ENCODE measurements at places on chromosomes 12 and 14.

- DNase-seq, result no peak
These were observed 10.9 kb downstream of the RGS6 start for GRCh38 chr14:71942904-71943694.

- DNase-seq, result peak; percentile 69
These were observed at the start of gene SERPINA1 for GRCh38 chr14:94388384-94389103. TSS of gene SERPINA1 (minus strand) at chr14:94388602. CDS start at chr14:94383237, 5,365 bp downstream.

GRCh38 chr12:30461026-30461615 is 234.5 kb downstream of the IPO8 start:
- DNase-seq, result no peak

- DNase-seq, result no peak
These were observed 3.1 kb upstream of the ATF7IP start for GRCh38 chr12:14362352-14362751.

- no peak for DNase-seq
These were observed 37.7 kb downstream of the ADAM21 start for GRCh38 chr14:70489579-70490200.

- no peak for DNase-seq
These were observed 474.9 kb downstream of the APAF1 start for GRCh38 chr12:99119943-99120342.

DNA sequence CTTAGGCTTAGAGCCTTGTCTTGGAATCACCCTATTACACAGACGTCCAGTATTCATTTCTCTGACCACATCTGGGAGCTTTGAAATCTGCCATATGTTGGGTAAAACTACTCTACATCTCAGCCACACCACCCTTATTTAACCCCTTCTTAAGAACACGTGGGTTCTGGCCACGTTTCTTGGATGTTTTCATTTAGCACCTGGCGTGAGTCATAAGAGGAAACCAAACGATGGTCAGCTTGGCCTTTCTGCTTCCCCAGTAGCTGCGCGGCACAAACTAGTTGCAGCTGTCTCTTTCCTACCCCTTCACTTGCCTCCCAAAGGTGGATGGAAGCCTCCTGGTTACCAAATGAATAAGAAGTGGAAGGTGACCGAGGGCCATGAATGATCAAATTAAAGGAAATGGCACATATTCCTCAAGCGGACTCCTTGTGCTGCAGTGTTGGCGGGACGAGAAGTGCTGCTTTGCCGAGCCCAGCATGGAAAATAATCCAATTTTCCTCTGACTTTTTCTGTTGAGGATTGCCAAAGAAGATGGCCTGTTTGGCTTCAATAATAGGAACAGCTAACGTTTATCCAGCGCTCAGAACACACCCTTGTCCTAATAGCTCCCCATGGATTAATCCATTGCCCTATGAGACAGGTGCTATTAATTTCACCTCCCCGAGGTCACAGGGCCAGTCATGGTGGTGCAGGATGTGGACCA is 154.1 kb downstream of the ZNF664 start:
- DNase-seq, result no peak

GRCh38 chr12:118846416-118846815 is 134.9 kb upstream of the SRRM4 start:
- no peak for DNase-seq

DNA sequence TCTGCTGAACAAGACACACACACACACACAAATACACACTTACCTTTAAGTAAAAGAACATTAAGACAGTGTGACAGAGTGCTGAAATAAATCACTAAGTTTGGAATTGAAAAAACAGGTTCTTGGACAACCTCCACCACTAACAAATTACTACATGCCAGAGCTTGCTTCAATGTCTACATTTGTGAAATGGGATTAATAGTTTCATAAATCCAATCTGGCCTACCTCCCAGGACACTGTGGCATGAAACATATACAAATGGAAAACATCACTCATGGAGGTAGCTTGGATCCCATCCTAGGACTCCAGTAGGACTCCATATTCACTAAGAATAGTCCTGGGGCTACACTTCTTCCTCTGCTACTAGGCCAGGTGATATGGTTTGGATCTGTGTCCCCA is 8.2 kb upstream of the CCDC60 start:
- no peak for DNase-seq

GRCh38 chr14:31297701-31298344 is 90.2 kb upstream of the HECTD1 start:
- DNase-seq, result peak; percentile 30

GRCh38 chr12:94851396-94852028 is 152.0 kb downstream of the NDUFA12 start:
- no peak for DNase-seq

DNA sequence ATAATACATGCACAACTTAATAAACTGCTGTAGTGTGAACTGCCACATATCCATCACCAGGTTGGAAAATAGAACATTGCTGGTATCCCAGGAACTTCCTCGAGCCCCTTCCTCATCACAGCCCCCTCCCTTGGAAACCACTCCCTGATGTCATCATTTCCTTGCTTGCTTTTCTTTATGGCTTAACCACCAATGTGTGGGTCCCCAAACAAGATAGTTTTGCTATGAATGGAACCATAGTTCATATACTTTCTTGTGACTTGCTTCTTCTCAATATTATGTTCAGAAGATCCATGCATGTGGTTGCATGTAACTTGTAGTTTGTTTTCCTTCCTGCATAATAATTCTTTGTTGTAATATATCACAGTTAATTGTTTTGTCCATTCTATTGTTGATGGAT is 8.9 kb upstream of the WNT5B start:
- DNase-seq, result no peak

- DNase-seq, result no peak
These were observed 290.8 kb upstream of the MDGA2 start for GRCh38 chr14:47966076-47966810.

DNA sequence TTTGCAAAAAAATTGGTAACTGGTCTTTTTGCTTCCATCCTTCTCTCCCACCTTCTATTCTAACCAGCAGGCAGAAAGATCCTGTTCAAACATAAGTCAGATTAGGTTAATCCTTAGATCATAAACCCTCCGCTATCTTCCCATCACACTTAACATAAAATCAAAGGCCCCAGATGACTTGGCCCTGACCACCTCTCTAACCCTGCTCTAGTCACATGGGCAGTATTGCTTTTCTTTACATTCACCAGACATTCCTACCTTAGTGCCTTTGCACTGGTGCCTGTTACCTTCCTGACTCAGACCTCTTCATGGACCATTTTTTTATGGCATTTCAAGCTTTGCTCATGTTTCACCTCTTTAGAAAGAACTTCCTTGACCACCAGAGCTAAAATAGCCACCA is 83.5 kb downstream of the NTF3 start:
- DNase-seq, result no peak

DNA sequence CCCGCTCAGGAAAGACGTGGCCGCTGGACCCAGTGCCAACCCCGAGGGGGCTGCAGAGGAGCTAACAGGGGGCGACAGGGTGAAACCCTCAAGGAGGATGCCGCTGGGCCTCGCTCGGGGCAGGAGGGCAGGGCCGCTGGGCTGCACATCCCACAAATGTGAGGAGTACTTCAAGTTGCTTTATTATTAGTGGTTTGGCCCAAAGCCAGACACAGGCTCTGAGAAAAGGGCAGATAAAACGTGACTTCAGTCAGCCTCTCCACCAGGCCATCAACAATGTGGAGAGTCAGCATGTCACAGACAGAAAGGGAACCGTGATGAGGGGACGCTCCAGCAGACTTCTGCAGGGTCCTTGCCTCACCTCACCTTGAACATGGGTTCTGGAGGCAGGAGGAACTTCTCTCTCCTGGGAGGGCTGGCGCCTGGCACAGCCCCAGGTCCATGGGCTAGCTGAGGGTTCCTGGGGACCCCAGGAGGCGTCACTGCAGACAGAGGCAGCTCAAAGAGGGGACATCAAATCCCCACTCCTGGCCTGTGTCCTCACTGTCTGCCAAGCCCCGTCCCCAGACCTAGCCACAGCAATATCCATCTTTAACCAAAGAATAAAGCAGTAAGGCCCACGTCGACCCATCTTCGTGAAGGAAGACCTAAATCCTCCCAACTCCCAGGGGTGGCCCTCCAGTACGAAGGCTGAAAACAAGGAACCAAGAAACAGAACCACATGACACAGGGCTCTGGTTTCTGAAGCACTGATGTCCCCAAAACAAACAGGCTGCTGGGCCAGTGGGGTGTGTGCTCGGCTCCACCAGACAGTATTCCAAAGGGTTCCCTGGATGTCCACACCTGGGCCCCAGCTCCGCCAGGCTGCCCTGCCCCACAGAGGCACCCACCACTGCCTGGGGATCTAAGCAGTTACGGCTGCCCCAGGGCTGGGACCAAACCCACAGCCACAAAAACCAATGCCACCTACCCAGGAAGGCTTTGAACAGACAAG is 35.1 kb downstream of the CCDC85C start:
- DNase-seq, result peak; percentile 26

All from kidney glomerular epithelial cell (primary cell).